ENCODE measurements at places on chromosomes 16 and 17. TPM values are rescaled to one million over a fixed set of nuclear protein-coding genes. Genes with fewer than 3 reads are reported as not detected.

The ALKBH5 gene
- total RNA-seq: 103 TPM

The PDXDC1 gene
- 108 TPM for total RNA-seq

The CDH13 gene
- total RNA-seq: 126 TPM

The TENT4B gene
- 12.6 TPM for total RNA-seq

The GINS2 gene
- 0.66 TPM for total RNA-seq

The ACACA gene
- 56.0 TPM for total RNA-seq

The IGFALS gene
- total RNA-seq: under 0.01 TPM

The PRSS33 gene
- not detected for total RNA-seq

The NAGS gene
- total RNA-seq: 1.4 TPM

The TEKT5 gene
- under 0.01 TPM for total RNA-seq

The IL17C gene
- not detected for total RNA-seq

The BRICD5 gene
- 1.9 TPM for total RNA-seq

The SLFN11 gene
- 53.2 TPM for total RNA-seq

The KRTAP2-1 gene
- not detected for total RNA-seq

The MPO gene
- total RNA-seq: not detected

The CD300C gene
- total RNA-seq: not detected

The RNU2-1 gene
- total RNA-seq: not detected

The SLC13A2 gene
- not detected for total RNA-seq

The RBFOX1 gene
- not detected for total RNA-seq

The VTN gene
- 149 TPM for total RNA-seq

The KLHL10 gene
- total RNA-seq: not detected

The TBC1D3E gene
- not detected for total RNA-seq

The MYH3 gene
- total RNA-seq: 0.86 TPM

The P3H4 gene
- total RNA-seq: 95.6 TPM

The GNG13 gene
- not detected for total RNA-seq

The CACNG1 gene
- total RNA-seq: not detected

The SLC16A13 gene
- 1.1 TPM for total RNA-seq

The ZPBP2 gene
- total RNA-seq: not detected

The ESRP2 gene
- 0.14 TPM for total RNA-seq

The NAGLU gene
- total RNA-seq: 58.4 TPM

The STAC2 gene
- total RNA-seq: not detected

The MMP2 gene
- total RNA-seq: 1,286 TPM

The NKD1 gene
- total RNA-seq: 0.14 TPM

The CACNG5 gene
- not detected for total RNA-seq

The CHAD gene
- total RNA-seq: not detected

The IGSF6 gene
- total RNA-seq: under 0.01 TPM

The CCL2 gene
- 128 TPM for total RNA-seq

The MPP2 gene
- total RNA-seq: 0.43 TPM

The SYNGR3 gene
- 0.86 TPM for total RNA-seq

The KRTAP2-3 gene
- total RNA-seq: 0.72 TPM

The ZNF423 gene
- total RNA-seq: under 0.01 TPM

Measured in placental pericyte (primary cell).